Foreskin keratinocyte (primary cell): ENCODE measurements at places on chromosomes 2 and 18. TPM values are rescaled to one million over a fixed set of nuclear protein-coding genes. Genes with fewer than 3 reads are reported as not detected.

The SERPINB2 gene
- total RNA-seq: 129 and 205 TPM in 2 replicates

The CFAP65 gene
- total RNA-seq: not detected in 2 replicates

The DGUOK gene
- 87.6 and 89.1 TPM in 2 replicates for total RNA-seq

The MC5R gene
- total RNA-seq: not detected in 2 replicates

The KCNF1 gene
- total RNA-seq: 0.04 TPM in 1 of 2 replicates, not detected in the other

The SPP2 gene
- not detected in 2 replicates for total RNA-seq

The TUBB8B gene
- 0.27 and 0.67 TPM in 2 replicates for total RNA-seq

The FAM237A gene
- not detected in 2 replicates for total RNA-seq

The PAX3 gene
- not detected in 2 replicates for total RNA-seq

The RGPD4 gene
- not detected in 2 replicates for total RNA-seq

The MFSD6 gene
- 7.4 and 9.4 TPM in 2 replicates for total RNA-seq

The TEX44 gene
- total RNA-seq: not detected in 2 replicates

The L3MBTL4 gene
- 0.68 and 1.0 TPM in 2 replicates for total RNA-seq

The MRO gene
- not detected in 2 replicates for total RNA-seq

The SLC23A3 gene
- total RNA-seq: 0.71 and 0.75 TPM in 2 replicates

The ACP1 gene
- total RNA-seq: 89.2 and 91.8 TPM in 2 replicates

The TANC1 gene
- total RNA-seq: 28.0 and 29.7 TPM in 2 replicates

The C2orf66 gene
- 0.14 TPM in 2 replicates for total RNA-seq

The NAT8 gene
- not detected in 2 replicates for total RNA-seq

The MTLN gene
- total RNA-seq: 65.8 and 104 TPM in 2 replicates

The DSC2 gene
- 31.4 and 31.5 TPM in 2 replicates for total RNA-seq

The SOWAHC gene
- total RNA-seq: 30.8 and 31.2 TPM in 2 replicates

The KANSL1L gene
- total RNA-seq: 3.8 and 3.9 TPM in 2 replicates

The DNAJB2 gene
- 27.9 and 39.2 TPM in 2 replicates for total RNA-seq

The POMC gene
- total RNA-seq: 0.39 and 0.71 TPM in 2 replicates

The CCDC150 gene
- total RNA-seq: 5.5 and 6.9 TPM in 2 replicates

The C2orf78 gene
- total RNA-seq: not detected in 2 replicates

The DSG1 gene
- total RNA-seq: 0.32 and 0.37 TPM in 2 replicates
